ENCODE measurements at places on chromosomes 2 and 18.

DNA sequence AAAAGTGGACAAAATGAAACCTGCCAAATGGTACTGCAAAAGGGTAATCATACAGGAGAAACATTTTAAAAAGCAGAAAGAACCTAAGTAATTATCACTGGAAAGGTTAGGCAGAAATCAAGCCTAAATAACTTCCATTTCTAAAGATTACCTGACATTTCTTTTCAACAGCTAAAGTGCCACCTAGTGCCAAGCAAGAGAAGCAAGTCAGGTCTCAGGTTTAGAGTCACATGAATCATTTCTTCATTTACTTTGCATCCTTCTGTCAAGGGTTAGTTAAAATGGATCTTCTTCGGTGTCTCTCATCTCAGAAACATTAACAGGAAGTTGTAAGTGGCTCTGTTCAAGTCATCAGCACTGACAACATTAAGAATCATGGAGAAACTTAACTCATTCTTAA is 90.3 kb downstream of the AKAIN1 start:
- DNase-seq = no peak

GRCh38 chr2:118668431-118669424 is 178.7 kb downstream of the EN1 start:
- DNase-seq = no peak

DNA sequence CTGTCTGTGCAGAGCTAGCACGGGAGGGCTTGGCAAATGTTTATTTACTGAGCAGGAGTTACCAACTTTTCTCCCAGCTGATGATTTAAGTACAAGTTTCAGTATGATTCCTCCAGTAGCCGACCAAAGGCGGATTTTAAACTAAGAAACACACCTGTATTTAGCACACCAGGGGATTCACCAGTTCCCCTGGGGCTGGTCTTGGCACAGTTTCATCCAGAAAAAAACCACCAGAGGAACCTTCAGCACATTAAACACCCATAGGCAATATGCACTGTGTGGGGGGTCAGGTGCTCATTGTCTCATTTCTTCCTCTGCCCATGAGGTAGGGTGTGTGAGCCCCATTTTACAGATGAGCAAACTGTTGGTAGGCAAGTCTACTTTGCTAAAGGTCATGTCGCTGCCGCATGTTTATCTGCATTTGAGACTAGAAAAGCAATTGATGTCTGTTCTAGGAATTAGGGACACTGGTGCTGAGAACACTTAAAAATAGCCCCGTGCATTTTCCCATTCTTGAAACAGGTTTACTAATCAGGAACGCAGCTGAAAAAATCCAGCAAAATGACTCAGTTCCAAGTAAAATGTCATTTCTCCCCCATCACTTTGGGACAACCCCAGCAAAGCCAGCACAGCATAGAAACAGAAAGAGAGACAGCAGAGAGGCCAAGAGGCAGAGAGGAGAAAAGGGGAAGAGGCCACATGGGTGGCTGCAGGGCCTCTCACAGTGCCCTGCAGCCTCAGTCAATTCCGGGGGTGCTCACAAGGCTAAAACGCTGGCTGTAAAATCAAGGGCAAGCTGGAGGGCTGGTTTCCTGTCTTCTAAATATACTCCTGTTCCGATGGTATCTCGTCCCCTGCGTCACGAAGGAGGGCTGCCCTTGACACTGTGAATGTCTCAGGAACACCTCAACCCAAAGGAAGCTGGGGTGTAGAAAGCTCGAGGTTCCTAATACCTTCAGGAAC is 166.8 kb upstream of the ID2 start:
- no peak for DNase-seq

GRCh38 chr2:239829326-239829725 is 195.8 kb downstream of the NDUFA10 start:
- no peak for DNase-seq

GRCh38 chr2:190910341-190911136 is 29.9 kb downstream of the GLS start:
- DNase-seq = no peak

DNA sequence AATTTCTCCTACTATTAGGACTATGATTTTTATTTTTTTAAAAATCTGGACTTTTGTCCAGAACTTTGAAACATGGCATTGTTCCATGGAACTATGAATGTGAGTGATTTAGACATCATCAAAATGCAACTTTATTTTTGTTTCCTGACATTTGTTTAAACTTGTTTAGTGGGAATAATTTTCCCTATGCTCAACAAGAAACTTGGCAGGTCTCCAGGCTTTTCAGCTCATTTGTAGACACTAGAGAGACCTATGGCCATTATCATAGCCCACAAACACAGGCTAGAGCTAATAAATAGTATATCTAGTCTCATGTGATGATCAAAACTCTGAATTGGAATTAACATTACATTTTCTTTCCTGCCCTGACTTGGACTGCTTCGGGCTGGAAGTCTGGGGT is 145.1 kb upstream of the CELF4 start:
- DNase-seq = no peak

- DNase-seq = no peak
Measured at GRCh38 chr2:4576075-4576474, 872.7 kb downstream of the DCDC2C start.

DNA sequence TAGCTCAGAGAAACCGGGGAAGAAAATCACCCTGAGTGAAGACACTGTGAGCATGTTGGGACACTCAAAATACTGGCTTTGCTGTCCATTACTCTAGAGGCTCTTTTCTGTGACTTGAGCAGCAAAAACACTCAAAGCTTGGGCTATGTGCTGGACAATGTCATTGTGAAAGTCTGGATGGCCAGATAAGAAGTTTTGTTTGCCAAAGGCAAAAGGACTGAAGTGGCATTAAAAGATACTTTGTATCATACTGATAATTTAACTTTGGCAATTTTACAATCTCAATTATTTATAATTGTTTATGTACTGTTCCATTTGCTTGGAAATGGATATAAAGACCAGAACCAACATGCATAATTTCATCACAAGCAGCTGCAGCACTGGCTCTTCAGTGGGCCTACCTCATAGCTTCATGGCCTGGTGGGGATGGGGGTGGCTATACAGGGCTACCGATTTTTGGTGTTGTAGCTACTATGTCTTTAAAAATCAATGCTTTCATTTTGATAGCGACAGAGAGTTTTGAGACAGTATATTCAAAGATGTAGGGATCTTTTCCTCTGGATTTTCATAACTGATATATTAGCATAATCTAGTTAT is 51.1 kb downstream of the RBKS start:
- no peak for DNase-seq

- DNase-seq = no peak
Measured at GRCh38 chr2:2938481-2938880, 439.1 kb downstream of the EIPR1 start.

DNA sequence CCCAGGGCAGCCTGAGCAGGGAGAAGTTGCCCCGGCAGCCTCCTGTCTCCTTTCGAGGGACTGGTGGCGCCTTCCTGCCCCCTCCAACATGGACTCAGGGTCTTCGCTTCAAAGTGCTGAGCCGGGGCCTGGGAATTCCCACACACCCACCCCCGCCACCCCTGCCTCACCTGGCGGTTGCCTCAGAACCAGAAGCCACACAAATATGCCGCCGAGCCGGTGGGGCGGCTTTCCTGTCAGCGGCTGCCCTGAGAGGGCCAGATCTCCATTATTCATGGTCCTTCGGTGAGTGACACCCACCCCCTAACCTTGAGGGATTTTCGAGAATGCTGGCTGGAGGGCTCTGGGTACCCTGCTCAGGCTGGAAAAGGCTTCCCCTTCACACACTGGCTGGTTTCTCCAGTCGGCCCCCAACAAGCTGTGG is 71.7 kb downstream of the SMAD7 start:
- DNase-seq = no peak

- no peak for DNase-seq
Measured at GRCh38 chr2:168571061-168571460, 115.0 kb downstream of the CERS6 start.

DNA sequence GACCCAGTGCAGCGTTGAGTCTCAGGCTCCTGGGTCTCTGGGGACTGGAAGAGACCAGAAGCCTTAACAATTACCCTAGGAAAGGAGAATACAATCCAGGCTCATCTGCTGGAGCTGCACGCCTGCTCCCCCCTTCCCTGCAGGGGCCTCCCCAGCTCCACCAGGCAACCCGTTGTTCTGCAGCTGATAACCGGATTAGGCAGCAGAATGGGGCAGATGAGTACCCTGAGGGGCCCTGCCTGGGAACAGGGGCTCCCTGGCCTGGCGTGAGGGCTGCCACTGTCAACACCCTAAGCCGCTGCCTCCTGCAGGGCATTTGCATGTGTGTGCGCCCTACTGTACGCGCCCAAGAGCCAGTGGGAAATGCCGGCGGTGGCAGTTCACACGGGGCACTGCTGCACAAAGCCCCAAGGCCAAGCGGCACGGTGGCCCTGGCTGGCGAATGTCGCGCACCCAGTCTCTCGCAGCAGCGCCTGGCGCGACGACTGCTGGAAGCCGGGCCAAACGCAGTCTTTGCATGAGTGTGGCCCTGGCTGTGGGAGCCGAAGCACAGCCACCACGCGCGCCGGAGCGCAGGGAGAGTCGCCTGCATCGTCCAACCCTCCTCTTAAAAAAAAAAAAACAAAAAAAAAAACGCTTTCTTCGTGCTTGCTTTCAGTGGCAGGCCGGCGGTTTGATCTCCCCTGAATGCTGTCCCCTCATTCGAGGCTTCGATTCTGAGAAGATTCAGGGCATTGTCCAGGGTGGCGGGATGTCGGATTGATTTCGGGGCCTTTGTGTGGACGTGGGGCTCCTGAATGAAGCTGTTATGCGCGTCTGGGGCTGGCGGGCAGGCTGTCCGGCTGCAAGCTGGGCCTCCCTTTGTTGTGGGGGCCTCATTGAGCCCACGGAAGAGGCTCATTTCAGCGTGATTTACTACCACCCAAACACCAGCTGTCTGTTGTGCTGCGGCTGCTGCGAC is 63.8 kb downstream of the SETBP1 start:
- no peak for DNase-seq

- no peak for DNase-seq
Measured at GRCh38 chr2:10359246-10359645, 56.5 kb downstream of the HPCAL1 start.

GRCh38 chr2:101619191-101619591 is 78.3 kb upstream of the MAP4K4 start:
- DNase-seq = no peak

DNA sequence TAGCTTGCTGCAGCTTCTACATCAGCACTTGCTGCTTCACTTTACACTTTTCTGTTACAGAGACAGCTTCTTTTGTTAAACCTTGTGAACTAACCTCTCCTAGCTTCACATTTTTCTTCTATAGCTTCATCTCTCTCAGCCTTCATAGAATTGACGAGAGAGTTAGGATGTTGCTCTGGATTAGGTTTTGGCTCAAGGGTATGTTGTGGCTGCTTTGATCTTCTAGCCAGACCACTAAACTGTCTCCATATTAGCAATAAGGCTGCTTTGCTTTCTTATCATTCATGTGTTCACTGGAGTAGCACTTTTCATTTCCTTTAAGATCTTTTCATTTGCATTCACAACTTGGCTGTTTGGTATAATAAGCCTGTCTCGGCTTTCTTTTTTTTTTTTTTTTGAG is 46.3 kb upstream of the GRB14 start:
- no peak for DNase-seq

DNA sequence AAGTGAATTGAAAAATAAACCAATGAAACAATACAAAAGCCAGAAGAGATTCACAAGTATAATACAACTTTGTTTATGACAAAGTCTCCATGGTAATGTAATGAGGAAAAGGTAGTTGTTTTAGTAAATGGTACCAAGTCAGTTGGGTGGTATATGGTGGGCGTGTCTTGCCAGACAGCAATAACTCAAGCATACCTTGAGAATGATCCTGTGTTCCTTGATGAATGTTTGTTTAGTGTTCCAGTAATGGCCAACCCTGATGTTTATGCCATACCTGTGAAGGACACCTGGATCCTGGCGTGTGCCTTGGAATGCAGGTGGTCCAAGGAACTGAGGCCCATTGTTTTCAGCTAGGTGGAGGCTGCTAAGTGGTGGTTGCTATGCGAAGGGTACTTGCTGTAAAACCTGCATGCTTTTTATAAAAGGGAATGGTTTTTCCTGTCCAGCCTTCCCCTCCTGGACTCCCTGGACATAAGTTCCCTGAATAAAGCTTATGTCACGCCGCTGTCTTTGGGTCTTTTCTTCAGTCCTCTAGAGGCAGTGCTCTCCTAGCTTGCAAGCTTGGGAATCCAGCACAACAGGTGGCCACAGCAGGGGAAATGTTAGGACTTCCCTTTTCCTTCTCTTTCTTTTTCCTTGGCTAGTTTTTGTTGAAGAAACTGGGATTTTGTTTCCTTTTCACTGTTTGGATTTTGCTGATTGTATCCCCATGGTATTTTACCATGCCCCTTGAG is 54.7 kb downstream of the MTA3 start:
- no peak for DNase-seq

GRCh38 chr18:69843015-69843414 is 104.7 kb downstream of the CD226 start:
- DNase-seq = no peak

DNA sequence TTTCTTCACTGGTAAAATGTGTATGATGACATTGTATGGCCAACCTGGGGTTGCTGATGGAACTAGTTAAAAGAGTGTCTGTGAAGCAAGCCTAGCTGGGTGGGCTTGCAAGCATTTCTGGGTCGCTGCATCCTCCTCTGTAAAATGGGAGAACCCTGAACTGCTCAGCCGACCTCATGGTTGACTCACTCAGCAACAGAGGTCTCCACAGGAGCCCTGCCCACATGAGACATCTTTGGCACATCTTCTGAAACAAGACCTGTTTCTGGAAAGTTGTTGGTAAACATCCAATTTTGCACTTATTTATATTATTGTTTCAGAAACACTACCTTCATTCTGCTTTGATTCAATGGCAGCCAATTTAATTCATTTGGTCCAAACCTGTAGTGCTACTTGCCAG is 52.6 kb downstream of the BCL11A start:
- no peak for DNase-seq

GRCh38 chr2:10242998-10243925 is 59.4 kb upstream of the HPCAL1 start:
- no peak for DNase-seq

GRCh38 chr2:124081154-124081716 is 56.1 kb downstream of the CNTNAP5 start:
- no peak for DNase-seq

DNA sequence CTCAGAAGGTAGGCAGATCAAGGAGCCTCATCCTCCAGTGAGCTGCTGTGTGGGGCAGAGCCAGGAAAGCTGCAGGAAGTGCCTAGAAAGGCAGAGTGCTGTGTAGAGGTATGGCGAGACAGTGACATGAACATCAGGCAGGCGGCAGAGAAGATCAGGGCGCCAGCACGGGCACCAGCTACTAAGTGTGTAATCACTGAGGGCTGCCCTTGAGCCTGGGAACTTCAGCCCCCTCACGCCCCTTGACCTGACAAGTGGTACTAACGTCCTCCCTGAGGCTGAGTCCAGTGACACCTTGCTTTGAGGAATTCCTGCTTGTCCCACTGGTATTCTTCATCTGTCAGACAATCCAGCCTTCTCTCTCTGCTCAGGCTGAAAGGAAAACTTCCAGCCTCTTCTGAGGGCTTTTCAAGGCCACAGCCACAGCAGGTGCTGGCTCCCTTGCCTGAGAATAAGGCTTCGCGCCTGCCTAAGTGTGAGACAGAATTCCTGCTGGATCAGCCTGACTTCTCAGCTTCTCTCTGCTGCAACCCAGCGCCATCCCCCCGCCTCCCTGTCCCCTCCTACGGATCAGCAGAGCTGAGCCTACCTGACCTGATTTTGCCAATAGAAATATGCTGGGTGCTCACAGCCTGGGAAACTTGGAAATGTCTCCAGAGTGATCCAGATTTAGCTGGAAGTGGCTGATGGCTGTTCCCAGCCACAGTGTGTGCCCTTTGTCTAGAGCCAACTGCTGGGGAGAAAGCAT is 148.0 kb downstream of the SMAD7 start:
- no peak for DNase-seq

GRCh38 chr18:24296276-24296675 is 101.3 kb downstream of the OSBPL1A start:
- no peak for DNase-seq

All from activated gamma-delta T cell (primary cell).